Effector memory CD8-positive, alpha-beta T cell (primary cell): ENCODE measurements at places on chromosomes 5 and 9.

DNA sequence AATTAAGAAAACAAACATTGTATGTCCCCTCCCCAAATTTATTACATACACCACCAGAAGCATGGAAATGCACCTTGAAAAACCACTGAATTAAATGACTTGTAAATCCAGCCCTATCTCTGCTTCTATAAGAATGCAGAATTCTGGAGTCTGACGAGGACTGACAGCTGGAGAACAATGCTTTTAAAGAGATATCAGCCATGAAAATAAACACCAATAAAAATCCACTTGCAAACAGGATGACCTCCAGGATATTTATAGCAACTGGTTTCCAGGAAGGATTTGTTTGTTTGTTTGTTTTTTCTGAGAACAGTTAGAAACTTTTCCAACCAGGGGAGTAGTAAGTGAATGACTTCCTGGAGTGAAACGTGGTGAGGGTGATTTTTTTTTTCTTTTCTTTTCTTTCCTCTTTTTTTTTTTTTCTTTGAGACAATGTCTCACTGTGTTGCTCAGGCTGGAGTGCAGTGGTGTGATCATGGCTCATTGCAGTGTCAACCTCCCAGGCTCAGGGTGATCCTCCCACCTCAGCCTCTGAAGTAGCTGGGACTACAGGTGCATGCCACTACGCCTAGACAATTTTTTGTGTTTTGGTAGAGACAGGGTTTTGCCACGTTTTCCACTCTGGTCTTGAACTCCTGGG lies 38.7 kb upstream of the SLC36A1 start:
- DNase-seq: no peak

DNA sequence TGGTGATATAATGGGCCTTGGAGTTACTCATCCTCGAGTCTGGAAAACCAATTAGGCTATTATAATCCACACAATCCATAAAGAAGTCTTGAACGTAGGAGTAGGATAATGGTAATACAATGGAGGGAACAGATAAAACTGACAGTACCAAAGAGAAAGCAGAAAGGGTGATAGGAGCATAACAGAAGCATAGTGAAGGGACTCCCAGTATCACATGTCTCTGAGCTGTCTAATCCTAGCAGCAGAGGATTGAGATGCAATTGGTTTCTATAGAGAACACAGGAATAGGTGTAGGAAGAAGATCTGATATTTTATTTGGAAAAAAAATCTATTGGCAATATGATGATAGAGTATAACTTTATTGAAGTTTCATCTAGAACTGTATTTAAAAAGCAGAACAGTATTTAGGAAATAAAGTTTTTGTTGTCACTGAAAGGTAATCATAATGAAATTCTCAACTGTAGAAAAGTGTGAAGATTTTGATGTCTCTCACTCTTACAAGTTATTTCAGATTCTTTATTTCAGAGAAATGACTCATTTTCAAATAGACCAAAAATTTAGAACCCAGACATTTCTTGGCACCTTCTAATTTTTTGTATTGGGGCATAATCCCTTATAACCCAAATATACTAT lies 25.4 kb downstream of the SRFBP1 start:
- no peak for DNase-seq

GRCh38 chr9:98794802-98795201 lies 1.6 kb downstream of the ANKS6 start:
- DNase-seq: no peak

GRCh38 chr5:177198738-177199137 lies 65.2 kb downstream of the NSD1 start:
- no peak for DNase-seq

DNA sequence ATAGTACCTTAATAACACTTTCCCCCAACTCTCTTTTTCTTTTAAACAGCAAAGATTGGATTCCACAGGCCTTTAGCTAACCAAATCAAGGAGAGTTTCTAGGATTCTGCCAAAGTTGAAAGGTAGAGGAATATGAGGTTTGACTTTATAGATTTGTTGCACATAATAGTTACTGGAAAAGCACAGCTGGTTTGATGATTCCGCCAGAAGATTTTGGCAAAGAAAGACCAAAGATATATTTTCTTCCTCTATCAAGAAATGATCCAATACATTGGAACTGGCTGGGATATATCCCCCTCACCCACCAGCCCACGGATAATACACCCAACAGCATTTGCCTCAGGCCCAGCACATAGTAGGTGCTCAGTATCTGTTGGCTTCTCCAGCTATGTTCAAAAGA lies 289.8 kb downstream of the EBF1 start:
- no peak for DNase-seq

DNA sequence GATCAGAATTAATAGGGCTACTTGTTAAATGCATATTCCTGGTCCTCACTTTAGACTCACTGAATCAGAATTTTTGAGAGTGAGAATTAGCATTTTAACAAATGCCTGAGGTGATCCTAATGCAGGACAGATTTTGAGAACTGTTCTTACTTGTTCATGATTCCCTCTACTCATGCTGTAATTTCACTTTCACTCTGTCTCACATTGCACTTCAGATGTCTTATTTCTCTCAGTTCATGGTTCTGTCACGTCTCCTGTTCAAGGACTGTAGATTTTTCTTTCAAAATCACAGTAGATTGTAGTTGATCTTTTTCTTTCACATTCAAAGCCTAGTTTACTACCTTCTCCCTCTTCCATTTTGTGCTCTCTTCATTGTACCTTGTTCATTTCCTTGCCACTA lies 54.3 kb downstream of the ADGRV1 start:
- DNase-seq: no peak

DNA sequence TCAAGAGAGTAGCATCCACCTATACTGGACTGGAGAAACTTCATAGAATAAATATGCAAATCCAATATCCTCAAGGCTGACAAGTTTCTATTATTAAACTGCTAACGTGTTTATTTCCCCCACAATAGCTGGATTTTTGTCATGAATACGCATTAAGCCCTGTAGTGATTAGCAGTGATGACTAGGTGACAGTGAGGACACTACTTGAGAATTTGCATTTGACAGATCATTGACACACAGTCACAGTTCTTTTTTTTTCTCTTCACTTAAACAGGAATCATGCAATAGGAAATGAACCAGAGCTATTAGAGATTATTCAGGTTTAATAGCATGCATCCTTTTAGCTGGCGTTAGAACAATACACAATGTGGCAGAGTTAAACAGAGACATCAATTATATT lies 35.3 kb downstream of the MPDZ start:
- no peak for DNase-seq

DNA sequence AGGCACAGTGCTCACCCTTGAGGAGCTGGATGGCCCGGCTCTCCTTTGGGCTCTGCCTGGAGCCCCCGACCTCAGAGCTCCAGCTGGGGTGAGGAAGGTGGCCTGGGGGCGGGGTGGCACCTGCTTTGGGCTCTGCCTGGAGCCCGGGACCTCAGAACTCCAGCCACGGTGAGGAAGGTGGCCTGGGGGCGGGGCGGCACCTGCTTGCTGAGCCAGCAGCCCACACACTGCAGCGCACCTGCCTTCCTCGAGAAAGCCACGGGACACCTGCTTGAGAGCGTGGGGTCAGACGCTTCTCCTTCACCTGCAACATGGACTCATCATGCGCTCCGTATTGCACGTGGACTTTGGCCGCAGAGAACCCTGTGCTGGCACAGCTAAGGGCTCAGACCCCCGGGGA lies 51.8 kb downstream of the IRX2 start:
- no peak for DNase-seq

DNA sequence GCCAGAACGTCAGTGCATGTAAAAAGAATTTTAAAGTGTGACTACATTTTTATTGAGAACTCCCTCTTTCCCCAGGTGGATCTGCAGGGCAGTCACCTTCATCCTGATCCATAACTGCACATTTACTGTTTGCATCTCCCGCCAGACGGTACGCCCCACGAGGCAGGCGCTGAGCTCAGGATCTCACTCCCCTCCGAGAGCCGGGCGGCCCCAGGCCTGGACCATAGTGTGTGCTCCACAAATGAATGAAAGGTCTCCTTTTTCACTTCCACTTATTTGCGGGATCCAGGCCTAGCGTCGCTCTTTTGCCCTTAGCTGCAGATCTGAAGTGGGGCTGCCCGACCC lies 378 bp downstream of the DROSHA start:
- no peak for DNase-seq

- DNase-seq: no peak
These were observed 609.8 kb downstream of the ZNF608 start for GRCh38 chr5:124136609-124137008.

- DNase-seq: no peak
These were observed 38.4 kb downstream of the PRR16 start for GRCh38 chr5:120502531-120502930.

DNA sequence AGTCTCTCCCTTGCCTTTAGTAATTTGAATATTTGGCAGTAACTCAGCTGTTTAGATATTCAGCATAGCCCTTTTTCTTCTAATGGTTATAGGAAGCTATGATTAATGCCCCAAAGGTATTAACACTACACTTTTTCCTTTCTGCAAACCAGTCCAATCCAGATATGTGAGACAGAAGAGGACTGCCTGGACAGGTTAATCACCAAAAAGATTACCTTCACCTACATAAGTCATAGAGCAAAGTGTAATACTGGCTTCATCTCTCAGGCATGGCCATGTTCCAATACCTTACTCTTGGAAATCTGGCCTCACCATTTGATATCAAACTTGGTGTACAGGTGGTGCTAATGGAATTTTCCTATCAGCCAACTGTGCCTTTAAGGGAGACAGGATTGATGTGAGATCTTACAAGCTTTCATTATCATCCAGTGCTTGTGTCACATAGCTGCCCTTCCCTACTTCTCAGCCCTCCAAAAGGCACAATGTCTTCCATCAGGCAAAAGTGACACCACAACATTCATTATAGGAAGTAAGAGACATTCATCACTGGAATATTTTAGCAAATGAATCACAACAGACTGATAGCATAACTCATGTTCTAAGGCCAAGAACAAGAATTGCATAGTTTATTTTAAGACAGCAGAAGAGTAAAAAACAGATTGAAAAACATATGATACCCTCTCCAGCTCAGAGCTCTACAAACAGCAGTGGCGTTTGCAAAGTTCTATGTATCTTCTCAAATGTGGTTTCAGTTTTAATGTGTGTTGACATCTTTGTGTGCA lies 91.2 kb upstream of the PAM start:
- DNase-seq: no peak

GRCh38 chr9:86599561-86599960 lies 245.4 kb upstream of the TUT7 start:
- no peak for DNase-seq

DNA sequence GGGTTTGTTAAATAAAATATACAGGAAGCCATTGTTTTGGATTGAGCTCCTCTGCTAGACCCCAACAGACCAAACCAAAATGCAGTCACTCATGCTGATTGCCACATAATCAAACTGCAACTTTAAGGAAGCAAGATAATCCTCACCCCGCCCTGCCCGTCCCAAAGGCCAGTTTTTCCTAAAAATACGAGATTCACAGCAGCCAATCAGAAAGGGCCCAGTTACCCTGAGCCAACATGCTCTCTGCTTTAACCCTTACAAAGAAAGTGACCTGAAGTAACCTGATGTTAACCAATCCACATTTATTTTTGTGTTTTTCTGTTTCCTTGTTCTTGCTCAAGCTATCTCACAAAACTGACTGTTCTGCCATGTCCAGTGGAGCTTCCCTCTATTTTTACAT lies 21.5 kb upstream of the RNF20 start:
- no peak for DNase-seq

DNA sequence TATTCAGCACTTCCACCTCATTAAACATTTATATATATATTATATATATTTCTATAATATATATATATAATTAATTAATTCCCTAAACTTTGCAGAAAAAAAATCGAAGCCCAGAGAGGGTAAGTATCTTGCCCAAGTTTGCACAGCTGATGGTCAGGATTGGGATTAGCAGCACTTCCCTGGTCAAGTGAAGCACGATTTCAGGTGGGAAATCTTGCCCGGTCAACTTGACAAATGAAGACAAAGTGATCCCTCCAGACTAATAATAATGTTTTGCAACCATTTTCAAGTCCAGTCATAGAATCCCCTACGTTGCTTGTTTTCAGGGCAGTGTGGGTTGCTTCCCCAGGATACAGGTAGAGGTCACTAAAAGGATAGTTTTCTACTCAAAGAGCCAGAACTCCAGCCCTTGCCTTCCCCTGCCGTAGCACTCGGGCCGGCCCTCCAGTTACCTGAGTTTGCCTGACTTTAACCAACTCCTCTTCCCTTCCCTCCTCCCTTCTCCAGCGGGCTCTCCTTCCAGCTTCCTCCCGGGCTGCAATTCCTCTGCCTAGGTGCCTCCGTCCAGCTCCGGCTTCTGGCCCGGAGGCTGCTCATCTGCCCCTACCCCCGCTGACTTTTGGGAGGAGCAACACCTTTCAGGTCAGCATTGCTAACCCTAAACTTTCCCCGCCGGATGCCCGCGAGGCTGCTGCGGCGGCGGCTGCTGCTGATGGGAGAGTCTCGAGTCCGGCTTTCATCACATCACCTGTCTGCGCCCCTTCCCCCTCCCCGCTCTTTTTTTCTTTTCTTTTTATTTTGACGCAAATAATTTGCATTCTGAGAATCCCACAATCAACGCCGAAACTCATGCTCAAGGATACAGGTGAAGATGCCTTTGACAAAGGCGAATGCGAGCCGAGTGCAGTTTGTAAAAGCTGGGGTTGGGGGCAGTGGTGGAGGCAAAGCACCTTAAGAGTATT lies 930 bp downstream of the PRLR start:
- no peak for DNase-seq

DNA sequence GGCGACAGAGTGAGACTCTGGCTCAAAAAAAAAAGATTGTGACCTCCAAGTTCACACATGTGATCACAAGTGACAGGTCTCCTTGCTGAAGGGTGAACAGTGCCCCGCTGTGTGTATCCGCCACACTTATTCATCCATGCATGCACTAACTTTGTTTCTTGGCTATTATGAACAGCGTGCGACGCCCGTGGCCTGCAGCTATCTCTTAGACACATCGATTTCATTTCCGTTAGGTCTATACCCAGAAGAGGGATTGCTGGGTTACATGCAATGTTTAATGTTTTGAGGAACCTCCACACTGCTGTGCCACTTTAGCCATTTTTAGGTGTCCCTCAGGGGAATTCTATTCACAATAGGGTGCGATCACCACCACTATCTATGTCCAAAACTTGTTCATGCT lies 12.1 kb upstream of the EGFL7 start:
- no peak for DNase-seq

DNA sequence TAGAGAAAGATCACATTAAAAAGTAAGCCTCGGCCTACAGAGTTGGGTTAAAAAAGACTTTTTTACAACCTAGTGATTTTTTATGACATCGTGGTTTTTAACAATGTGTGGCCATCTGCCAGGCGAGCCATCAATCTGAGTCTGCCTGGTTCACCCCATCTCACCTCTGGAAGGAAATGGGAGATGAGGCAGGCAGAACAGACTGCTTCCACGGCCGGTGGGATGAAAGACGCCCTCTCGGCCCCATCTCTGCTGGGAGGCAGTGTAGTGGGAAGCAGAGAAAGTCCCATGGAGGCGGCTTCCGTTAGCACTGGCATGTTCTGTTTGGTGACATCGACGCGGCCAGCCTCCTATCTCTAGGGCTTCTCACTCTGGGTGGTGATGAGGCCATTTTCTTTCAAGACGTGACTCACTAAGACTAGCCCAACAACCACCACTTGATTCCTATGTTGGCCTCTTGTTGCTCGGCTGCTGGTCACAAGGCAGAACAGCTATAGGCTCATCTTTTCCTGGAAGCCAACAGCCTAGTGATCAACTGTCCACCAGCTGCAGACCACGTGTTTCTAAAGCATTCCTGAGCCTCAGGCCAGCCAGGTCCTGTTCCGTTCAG lies 132.4 kb upstream of the OTULINL start:
- DNase-seq: no peak
